Midbrain (tissue), 1 donor: ENCODE measurements at places on chromosomes 4 and X.

DNA sequence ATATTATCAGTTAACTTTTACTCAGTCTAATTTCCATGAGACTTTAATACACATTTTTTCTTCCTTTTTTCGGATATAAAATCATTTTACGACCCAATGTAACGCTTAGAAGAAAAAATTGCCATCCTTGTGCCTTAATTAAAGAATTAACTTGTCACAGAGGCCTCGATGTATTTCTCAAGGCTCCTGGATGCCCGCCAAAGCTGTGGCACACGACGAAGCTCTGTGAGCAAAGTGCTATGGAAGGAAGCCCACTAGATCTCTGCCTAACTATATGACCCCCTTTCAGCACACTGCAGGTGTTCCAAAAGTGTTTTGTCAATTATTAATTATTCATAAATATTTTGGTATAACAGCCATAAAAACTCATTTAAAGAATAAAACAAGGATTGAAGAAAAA, 54.4 kb downstream of the TAPT1 start:
- DNase-seq = no peak

DNA sequence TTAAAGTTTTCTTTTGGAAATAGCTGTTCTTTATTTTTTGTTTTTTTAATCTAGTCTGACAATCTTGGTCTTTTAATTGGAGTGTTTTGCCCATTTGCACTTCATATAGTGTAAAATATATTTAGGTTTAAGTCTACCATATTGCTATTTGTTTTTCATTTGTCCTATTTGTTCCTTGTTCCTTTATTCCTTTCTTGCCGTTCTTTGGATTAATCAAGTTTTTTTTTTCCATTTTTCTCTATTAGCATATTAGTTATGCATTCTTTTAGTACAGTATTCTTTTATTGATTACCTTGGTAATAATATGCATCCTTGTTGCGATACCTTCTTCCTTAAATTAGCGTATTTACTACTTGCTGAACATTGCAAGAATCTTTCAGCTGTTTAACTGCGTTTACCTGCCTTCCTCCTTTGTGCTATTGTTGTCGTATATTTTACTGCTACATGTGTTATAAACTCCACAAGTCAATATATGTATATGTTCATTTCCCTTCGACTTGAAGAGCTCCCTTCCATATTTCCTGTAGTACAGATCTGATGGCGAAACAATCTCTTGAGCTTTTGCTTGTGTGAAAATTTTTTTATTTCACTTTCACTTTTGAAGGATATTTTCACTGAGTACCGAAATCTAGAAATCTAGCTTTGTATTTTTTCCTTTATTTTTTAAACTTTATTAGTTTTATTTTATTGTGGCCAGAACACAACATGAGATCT, 23.9 kb upstream of the RNF212 start:
- DNase-seq = no peak

DNA sequence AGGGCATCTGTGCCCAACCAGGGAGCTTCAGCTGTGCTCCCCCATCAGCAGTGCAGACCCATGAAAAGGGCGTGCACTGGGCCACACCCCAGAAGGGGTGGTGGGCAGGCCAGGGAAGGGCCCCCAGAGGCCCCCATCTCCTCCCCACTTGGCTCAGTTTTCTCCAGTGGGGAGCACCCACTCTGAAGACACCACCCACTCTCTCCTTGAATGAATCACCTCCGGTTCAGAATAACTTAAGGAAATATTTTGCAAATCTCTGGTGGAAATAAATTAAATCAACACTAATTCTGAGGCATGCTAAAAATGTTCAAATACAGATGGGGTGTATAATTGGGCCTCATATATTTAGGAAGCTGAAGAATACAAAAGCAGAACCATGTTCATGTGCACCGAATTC, 41.3 kb upstream of the PPP2R2C start:
- DNase-seq = no peak

DNA sequence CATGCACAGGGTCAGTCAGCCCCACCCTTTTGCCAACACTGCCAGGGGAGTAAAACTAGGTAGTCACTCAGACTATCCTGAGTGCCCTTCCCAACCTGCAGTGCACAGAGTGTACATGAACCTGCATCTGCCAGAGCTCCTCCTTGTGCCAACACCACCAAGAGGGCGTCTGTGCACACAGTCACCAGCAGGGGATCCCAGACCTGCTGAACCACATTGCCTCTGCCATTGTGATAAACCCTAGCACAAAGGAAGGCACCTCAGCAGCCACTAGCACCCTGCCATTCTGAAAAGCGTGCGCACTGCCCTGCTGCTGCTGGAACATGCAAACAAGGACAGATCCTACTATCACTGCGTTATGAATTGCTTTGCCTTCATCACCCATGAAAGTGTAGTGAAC, 247.8 kb upstream of the POU3F4 start:
- no peak for DNase-seq

DNA sequence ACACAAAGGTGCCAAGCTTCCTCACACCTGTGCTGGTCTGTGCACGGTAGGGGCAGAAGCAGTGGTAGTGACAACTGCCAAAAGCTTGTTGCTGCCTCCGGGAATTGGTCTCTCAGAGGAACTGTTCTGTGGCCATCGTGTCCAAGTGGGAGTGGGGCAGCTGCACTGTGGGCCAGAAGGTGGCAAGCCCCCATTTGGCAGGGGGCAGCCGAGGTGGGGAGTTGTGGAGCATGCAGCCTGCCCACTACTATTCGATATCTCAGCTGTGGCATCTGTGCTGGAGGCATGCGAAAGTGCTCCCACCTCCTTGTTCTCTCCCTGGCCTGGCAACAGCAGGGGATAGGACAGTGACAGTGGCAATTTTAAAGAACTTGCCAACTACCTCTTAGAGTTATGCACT, 192.8 kb downstream of the TBX22 start:
- no peak for DNase-seq

DNA sequence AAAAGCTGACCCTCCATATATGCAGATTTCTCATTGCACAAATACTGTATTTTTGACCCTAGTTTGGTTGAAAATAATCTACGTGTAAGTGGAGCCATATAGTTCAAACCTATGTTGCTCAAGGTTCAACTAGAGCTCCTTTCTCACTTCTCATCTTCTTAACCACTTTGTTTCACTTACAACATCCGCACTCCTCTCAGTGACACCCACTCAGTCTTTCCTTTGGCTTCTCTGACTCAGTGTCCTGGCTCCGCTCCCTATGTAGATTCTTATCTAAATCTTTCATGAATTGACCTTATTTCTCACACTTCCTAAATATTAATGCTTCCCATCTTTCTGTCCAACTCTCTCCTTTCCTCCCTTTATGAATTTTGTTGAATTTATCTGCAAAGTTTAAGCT, 32.9 kb upstream of the DKK2 start:
- DNase-seq = no peak

GRCh38 chrX:132591719-132592275, 103.0 kb upstream of the MBNL3 start:
- DNase-seq = no peak

DNA sequence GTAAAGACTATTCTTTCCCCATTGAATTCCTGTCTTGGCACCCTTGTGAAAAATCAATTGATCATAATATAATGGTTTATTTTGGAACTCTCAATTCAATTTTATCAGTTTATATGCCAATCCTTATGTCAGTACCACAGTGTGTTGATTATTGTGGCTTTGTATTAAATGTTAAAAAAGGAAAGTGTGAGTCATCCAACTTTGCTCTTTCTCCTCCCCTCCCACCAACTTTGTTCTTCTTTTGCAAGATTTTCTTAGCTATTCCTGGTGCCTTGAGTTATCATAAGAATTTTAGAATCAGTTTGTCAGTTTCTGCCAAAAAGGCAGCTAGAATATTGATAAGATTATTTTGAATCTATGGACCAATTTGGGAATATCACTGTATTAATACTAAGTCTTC, 11.2 kb upstream of the RNF175 start:
- DNase-seq = no peak

GRCh38 chr4:178215763-178216162, 773.5 kb upstream of the AGA start:
- DNase-seq = no peak

GRCh38 chrX:74593593-74593992, 20.8 kb downstream of the RLIM start:
- no peak for DNase-seq

DNA sequence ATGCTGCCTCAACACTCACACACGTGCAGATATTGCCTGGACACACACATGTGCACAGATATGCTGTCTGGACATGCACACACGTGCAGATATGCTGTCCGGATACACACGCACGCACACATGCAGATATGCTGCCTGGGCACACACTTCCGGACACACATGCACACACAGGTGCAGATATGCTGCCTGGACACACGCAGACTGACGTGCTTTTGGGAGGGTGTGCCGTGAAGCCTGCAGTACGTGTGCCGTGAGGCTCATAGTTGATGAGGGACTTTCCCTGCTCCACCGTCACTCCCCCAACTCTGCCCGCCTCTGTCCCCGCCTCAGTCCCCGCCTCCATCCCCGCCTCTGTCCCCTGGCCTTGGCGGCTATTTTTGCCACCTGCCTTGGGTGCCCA, 14.7 kb downstream of the FGFRL1 start:
- no peak for DNase-seq

GRCh38 chrX:51894697-51895336, 1.4 kb downstream of the MAGED1 start:
- DNase-seq = peak; percentile 6

- DNase-seq = no peak
Observed at GRCh38 chrX:34879886-34880285, 62.7 kb upstream of the FAM47B start.

- DNase-seq = no peak
Observed at GRCh38 chr4:186002853-186003252, 66.1 kb upstream of the TLR3 start.

- no peak for DNase-seq
Observed at GRCh38 chr4:81651243-81651899, 179.7 kb upstream of the RASGEF1B start.

GRCh38 chr4:98283219-98284189, 22.3 kb downstream of the RAP1GDS1 start:
- no peak for DNase-seq

DNA sequence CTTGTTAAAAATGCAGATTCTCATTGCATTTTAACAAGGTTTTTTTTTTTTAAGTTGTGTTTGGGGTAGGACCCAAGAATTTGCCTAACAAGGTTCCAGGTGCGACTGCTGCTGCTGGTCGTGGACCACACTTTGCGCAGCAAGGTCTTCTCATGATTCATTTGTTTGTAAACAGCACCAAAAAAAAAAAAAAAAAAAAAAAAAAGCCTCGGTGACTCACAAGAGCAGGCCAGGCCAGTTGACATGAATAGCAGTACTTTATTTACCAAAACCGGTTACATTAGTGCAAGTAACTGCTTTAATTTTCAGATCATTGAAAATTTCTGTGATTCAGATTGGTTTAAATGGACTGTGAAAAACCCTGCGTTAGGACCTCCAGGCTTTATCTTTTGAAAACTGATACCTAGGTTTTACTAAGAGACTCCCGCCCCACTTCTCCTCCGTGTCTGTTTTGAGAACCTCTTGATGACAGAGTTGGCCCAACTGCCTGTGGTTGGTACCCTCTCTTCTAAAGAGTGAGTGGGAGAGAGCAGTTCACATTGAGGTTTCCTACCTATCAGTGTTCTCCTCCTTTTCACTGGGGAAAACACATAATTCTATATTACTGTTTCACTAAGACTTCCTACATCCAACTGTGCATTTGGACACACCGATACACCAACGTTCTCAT, 86.2 kb downstream of the PHEX start:
- DNase-seq = no peak

GRCh38 chrX:39642071-39642470, 455.7 kb downstream of the BCOR start:
- DNase-seq = no peak

- no peak for DNase-seq
Observed at GRCh38 chr4:147044241-147044640, 98.6 kb upstream of the TTC29 start.

- DNase-seq = no peak
Observed at GRCh38 chr4:140249351-140249750, 95.4 kb upstream of the MAML3 start.

DNA sequence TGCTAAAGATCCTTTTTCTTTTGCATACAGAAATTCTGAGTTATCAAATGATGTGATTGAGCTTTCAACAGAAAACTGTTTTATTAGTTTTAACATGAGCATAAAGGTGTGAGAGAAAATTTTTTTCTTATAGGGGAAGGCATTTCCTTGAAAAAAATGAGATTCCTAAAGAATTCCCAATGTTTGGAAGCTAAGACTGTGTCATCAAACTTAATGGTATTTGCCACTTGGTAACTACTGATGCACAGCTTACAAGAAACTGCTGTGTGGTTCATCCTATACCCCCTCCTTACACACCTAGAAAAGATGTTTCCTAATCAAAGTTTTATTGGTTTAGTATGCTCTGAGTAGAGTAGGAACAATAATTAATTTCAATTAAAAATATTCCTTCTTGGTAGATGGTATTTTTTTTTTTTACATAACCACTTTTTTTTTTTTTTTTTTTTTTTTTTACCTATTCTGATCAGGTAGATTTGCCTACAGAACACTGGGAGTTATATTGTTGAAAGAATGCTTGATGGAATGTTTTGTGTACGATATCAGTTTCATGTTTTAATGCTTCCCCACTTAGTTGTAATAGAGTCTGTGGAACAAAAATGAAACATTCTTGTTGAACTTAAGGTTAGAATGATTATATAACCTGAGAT, 6.0 kb downstream of the PTPN13 start:
- no peak for DNase-seq

DNA sequence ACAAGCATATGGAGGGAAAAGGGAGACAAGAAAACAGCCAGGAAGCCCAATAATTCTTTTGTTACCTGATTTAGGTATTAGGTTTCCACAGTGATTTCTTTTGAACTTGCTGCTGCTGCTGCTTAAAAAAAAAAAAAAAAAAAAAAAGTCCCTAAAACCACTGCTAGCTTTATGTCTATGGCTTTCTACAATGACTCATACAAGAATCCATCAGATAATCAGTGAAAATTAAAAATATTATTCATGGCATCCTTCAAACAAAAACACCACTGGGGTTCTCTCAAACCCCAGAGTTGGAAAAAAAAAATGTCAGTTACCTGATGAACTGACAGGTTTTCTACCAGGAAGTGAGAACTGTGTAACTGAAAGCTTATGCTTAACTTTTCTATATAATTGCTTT, 14.3 kb downstream of the EPHA5 start:
- DNase-seq = no peak
